NCI-H2171 (cell line): ENCODE measurements at places on chromosomes 16 and 17.

DNA sequence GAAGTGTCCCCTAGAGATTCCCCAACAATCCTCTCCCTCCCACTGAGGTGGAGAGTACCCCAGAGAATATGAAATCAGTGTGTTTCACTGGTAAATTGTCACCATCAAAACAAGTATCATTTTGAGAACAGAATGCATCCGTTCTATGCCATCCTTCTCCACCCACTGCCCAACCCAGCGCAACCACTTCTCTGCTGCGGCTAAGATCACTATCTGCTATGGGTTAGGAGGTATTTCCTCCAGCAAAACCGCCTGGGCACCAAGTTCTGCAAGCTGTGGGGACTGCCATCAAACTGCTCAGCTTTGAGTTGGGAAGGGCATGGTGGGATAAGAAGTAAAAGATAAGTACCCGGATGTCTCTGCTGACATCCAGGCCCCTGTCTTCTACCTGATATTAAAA lies 24.4 kb downstream of the CNTNAP1 start:
- DNase-seq, result no peak

- DNase-seq, result no peak
These were observed 14.3 kb downstream of the DYNLL2 start for GRCh38 chr17:58097384-58098088.

DNA sequence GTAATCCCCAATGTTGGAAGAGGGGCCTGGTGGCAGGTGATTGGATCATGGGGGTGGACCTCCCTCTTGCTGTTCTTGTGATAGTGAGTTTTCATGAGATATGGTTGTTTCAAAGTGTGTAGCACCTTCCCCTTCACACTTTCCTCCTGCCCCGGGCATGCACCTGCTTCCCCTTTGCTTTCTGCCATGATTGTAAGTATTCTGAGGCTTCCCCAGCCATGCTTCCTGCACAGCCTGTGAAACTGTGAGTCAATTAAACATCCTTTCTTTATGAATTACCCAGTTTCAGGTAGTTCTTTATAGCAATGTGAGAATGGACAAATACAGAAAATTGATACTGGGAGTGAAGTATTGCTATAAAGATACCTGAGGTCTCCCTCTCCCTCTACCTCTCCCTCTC lies 29.4 kb downstream of the RNF112 start:
- DNase-seq, result no peak

- DNase-seq, result no peak
These were observed 36.5 kb upstream of the DHRS7B start for GRCh38 chr17:21089933-21090901.

DNA sequence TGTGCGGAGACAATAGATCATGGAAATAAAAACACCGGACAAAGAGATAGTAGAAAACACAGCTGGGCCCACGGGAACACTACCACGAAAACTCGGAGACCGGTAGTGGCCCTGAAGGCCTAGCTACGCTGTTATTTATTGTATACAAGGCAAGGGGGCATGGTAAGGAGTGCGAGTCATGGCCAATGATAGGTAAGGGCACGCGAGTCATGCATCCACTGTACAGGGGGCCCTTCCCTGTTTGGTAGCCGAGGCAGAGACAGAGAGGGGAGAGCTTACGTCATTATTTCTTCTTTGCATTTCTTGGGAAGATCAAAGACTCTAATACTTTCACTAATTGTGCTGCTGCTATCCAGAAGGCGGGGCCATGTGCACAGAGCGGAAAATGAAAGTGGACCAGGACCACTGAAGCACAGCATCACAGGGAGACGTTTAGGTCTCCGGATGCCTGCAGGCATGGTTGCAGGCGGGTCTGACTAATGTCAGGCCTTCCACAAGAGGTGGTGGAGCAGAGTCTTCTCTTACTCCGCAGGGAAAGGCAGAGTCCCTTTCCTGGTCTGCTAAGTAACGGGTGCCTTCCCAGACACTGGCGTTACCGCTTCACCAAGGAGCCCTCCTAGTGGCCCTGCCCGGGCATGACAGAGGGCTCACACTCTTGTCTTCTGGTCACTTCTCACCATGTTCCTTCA lies 74.4 kb upstream of the ARL4D start:
- DNase-seq, result no peak

GRCh38 chr16:7344830-7345780 lies 12.5 kb downstream of the RBFOX1 start:
- DNase-seq, result no peak
